Stimulated activated CD4-positive, alpha-beta T cell treated with anti-CD3 and anti-CD28 coated beads, Interleukin-1b, Interleukin-23, amount 100 ng/mL, for 24 hours (primary cell): ENCODE measurements at places on chromosomes 3 and 15.

- DNase-seq: no peak
Measured at GRCh38 chr15:92677999-92678398, 22.4 kb upstream of the FAM174B start.

DNA sequence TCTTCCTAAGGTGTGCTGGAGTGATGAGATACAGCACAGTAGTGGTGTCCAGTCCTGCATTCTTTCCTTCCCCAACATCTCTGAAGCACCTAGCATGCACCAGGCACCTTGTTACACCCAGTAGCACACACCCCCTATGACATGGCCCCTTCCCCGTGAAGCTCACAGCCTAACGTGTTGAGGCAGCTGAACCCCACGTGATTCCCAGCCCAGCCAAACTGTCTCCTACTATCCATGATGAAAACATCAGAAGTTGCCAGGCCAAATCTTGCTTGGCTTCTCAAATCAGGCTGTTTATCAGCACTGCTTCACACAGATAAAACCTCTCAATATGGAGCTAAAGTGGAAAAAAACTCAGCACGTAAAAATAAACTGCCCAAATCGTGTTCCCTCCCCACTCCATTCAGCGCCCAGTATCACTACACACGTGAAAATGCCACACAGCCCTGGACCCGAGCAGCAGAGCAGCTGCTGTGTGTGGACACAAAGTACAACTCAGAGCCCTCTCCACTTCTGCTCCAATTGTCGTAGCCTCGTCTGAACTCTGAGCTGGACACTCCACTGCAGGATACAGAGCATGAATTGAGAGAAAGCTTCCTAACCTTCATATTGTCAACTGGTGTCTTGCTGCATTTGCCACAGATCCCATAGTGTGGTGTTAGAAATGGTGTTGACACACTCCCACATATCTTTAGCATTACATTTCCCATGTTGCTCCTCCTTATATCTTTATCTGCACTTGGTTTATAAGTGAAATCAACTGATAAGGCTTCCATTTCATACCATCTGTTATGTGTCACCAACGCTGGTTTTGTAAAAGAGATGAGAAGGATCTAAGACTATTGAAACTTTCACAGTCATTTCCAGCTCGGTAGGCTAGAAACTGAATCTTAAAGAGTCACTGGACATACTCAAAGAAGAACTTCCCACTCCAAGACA is 279.8 kb downstream of the RORA start:
- DNase-seq: no peak

GRCh38 chr3:185939721-185940120 is 1.9 kb upstream of the TRA2B start:
- no peak for DNase-seq

GRCh38 chr3:194283221-194284006 is 67.7 kb downstream of the CPN2 start:
- no peak for DNase-seq

DNA sequence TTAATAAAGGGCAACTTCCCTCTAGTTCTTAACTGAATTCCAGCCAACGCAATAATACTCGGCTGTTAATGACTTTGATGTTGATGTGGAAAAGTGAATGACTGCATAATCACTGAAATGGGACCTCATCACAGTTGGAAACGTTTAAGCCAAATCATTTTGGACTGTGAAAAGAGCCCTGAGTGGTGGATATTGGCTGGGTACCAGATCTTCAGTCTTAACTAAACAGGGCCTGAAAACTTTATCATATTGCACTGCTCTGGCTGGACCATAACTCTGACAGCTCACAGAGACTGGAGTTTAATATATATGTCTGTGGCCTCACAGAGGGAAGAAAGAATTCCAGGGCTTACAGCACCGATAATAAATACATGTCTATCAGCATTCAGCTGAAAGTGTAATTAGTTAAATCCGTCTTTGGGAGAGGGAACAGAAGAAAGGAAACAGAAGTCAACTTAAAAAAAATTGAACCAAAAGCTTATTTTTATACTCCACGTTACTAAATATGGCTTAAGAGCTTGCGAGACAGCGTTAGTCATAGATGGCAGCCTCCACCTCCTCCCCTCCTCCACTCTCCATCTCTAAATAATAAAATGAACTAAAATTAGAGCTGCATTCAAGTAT is 222.3 kb upstream of the CDIN1 start:
- no peak for DNase-seq

DNA sequence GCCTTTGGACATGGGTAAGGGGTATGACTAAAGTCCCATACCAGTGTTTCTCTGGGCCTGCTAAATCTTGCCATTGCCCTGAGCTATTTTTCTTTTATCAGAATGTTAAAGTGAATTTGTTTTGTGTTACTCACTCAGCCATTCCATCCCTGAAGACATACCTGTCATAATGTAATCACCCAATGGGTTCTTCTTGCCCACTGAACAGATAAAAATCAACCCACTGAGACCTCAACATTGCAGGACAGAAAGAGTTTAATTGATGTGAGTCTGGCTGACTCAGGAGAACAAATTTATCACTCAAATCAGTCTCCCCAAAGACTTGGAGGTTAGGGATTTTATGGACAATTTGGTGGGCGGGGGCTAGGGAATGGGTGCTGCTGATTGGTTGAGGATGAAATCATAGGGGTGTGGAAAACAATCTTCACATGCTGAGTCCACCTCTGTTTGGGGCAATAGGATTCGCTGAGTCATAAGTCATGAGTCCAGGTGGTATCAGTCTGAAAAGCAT is 47.4 kb downstream of the ILDR1 start:
- no peak for DNase-seq

- no peak for DNase-seq
Measured at GRCh38 chr3:182490596-182491491, 302.5 kb upstream of the ATP11B start.

- no peak for DNase-seq
Measured at GRCh38 chr3:65883613-65884012, 155.1 kb downstream of the MAGI1 start.

- no peak for DNase-seq
Measured at GRCh38 chr15:27028858-27029477, 58.0 kb downstream of the GABRG3 start.

- no peak for DNase-seq
Measured at GRCh38 chr15:57031605-57032004, 113.2 kb downstream of the TCF12 start.

DNA sequence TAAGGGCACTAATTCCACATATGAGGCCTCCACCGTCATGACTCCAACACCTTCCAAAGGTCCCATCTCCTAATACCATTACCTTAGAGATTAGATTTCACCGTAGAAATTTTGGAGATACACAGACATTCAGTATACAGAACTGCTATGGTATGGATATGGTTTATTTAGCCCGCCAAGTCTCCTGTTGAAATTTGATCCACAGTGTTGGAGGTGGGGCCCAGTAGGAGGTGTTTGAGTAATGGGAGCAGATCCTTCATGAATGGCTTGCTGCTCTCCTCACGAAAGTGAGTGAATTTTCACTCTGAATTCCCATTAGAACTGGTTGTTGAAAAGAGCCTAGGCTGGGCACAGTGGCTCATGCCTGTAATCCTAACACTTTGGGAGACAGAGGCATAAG is 7.4 kb downstream of the MKRN3 start:
- no peak for DNase-seq

DNA sequence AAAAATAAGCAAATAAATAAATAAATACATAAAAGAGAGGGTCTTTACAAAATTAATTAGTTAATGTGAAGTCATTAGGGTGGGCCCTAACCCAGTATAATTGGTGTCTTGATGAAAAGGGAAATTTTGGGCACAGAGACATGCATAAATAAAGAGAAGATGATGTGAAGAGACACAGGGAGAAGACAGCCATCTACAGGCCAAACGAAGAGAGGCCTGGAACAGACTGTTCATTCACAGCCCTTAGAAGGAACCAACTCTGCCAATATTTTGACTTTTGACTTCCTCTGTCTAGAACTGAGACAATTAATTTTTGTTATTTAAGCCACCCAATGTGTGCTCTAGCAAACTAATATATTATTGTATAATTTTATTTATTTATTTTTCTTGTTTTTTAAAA is 29.6 kb upstream of the SELENOK start:
- no peak for DNase-seq

DNA sequence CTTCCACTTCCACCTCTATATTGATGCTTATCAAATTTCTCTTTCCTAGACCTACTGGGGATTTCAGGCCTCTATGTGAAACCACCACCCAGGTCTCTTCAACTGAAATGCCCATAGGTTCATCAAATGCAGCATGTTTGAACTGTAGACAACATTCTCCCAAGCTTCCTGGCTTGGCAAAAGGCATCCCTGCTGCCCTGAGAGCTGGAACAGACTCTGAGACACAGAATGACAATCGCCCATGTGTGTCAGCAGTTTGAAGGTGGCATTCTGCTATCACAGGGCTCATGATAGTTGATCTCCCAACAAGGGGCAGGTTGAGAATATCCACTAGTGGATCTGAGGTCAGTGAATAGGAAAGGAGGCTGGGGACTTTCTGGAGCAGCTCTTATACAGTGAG is 200.7 kb downstream of the RPLP1 start:
- DNase-seq: no peak

DNA sequence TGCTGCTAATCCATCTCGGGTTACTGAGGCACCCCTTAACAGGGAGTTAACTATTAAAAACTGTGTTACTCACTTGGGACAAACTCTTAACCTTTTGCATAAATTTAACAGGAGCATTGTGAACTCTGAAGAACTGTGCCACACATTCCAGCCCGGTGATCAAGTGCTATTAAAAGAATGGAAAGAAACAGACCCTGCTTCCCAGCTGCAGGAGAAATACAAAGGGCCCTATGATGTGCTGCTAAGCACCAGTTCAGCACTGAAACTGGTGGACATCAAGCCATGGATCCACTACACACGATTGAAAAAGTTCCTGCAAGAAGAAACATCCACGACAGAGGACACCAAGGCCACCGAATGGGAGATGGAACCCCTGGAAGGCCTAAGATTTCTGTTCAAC is 114.7 kb upstream of the PLCL2 start:
- DNase-seq: no peak
